Kidney (tissue), 22 donors: ENCODE measurements at places on chromosomes 6 and 20. TPM values are rescaled to one million over a fixed set of nuclear protein-coding genes. Genes with fewer than 3 reads are reported as not detected.

Gene NDRG3
- 26.4 TPM for polyA plus RNA-seq

Gene HLA-DPA1
- polyA plus RNA-seq, result 154 TPM

Gene RHAG
- polyA plus RNA-seq, result not detected

Gene COL12A1
- polyA plus RNA-seq, result 12.3 TPM

Gene C6orf58
- not detected for polyA plus RNA-seq

Gene CRISP2
- polyA plus RNA-seq, result 1.5 TPM

Gene SIRPD
- polyA plus RNA-seq, result not detected

Gene MRPS26
- 109 TPM for polyA plus RNA-seq

Gene SLC2A10
- polyA plus RNA-seq, result 3.7 TPM

Gene SLC22A16
- polyA plus RNA-seq, result not detected

Gene RIN2
- polyA plus RNA-seq, result 20.2 TPM

Gene EFHC1
- polyA plus RNA-seq, result 25.4 TPM

Gene TMEM30A
- 51.0 TPM for polyA plus RNA-seq

Gene ASXL1
- 16.2 TPM for polyA plus RNA-seq

Gene EPB41L2
- polyA plus RNA-seq, result 19.6 TPM

Gene CST5
- not detected for polyA plus RNA-seq

Gene ABHD16B
- polyA plus RNA-seq, result not detected

Gene DYNLT2
- 2.6 TPM for polyA plus RNA-seq

Gene BTN1A1
- not detected for polyA plus RNA-seq

Gene MLN
- polyA plus RNA-seq, result not detected

Gene OXT
- polyA plus RNA-seq, result 10.8 TPM

Gene PLN
- polyA plus RNA-seq, result 22.7 TPM

Gene HAO1
- polyA plus RNA-seq, result 0.86 TPM

Gene MACROD2
- 3.0 TPM for polyA plus RNA-seq

Gene TJAP1
- 13.6 TPM for polyA plus RNA-seq

Gene KIF25
- polyA plus RNA-seq, result not detected

Gene JPH2
- 2.5 TPM for polyA plus RNA-seq

Gene PRPH2
- 0.75 TPM for polyA plus RNA-seq

Gene ANKEF1
- polyA plus RNA-seq, result 1.9 TPM

Gene SLC22A7
- polyA plus RNA-seq, result 34.8 TPM

Gene DNMT3B
- 1.2 TPM for polyA plus RNA-seq

Gene MYB
- not detected for polyA plus RNA-seq

Gene SPINT4
- not detected for polyA plus RNA-seq

Gene ENPP1
- polyA plus RNA-seq, result 3.7 TPM

Gene PLG
- polyA plus RNA-seq, result 211 TPM

Gene KIF13A
- polyA plus RNA-seq, result 12.6 TPM

Gene SDCBP2
- 10.3 TPM for polyA plus RNA-seq

Gene ZMYND8
- polyA plus RNA-seq, result 10.5 TPM
